Thymus (tissue), 14 donors: ENCODE measurements at places on chromosomes 5 and 9. TPM values are rescaled to one million over a fixed set of nuclear protein-coding genes. Genes with fewer than 3 reads are reported as not detected.

DNA sequence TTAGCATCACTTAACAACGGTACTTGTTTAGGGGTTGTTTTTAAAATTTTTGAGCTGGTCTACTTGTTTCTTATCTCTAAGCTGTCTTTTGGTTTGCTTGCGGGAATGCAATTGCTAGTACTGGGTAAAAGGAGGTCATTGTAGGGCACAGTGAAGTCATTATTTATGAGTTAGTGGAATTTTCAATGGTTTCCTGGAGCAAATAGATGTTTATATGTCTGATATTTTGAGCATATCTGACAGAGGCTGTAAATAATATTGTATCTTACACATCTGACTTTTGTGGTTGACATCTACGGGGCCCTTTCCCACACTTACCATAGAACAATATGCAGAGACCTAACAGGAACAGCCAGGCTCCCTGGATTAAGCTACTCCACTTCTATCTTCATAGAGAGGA, 90.4 kb upstream of the IL6ST start:
- H3K27me3 ChIP-seq, result no peaks in the 10 kb centered on the region
- H3K4me1 ChIP-seq, result peaks cover 20% of the 10 kb centered on the region
- no peak overlapping the region for H3K4me3 ChIP-seq
- H3K36me3 ChIP-seq, result no peaks in the 10 kb centered on the region

- H3K27ac ChIP-seq, result no peak overlapping the region
- H3K4me3 ChIP-seq, result no peak overlapping the region
- DNase-seq, result no peak
- no peaks in the 10 kb centered on the region for H3K4me1 ChIP-seq
- no peaks in the 10 kb centered on the region for H3K36me3 ChIP-seq
- peaks cover 10% of the 10 kb centered on the region for H3K27me3 ChIP-seq
These were observed 6.1 kb upstream of the PRUNE2 start for GRCh38 chr9:76911971-76912370.

GRCh38 chr5:6080436-6080835, 297.9 kb downstream of the MED10 start:
- no peak overlapping the region for H3K27ac ChIP-seq
- no peaks in the 10 kb centered on the region for H3K4me1 ChIP-seq
- H3K27me3 ChIP-seq, result no peaks in the 10 kb centered on the region

DNA sequence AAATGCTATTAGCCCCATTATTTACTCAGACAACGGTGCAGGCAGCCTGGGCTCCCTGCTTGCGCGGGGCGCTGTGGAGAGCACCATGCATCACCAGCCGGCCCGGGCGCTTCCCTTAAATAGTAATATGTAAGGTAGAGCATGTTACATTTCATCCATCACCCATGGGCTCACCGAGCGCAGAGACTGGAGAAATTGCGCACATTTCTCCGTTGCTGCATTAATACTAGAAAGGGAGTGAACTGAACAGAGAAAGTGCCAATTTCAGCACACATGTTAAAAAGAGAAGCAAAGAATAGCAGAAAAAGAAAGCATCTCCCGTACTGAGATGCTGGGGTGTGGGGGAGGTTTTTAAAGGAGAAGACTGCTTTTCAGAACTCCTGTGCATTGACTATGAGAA, 400.3 kb downstream of the ZSWIM6 start:
- H3K4me1 ChIP-seq, result no peaks in the 10 kb centered on the region
- H3K27ac ChIP-seq, result no peak overlapping the region
- DNase-seq, result no peak
- no peaks in the 10 kb centered on the region for H3K36me3 ChIP-seq

DNA sequence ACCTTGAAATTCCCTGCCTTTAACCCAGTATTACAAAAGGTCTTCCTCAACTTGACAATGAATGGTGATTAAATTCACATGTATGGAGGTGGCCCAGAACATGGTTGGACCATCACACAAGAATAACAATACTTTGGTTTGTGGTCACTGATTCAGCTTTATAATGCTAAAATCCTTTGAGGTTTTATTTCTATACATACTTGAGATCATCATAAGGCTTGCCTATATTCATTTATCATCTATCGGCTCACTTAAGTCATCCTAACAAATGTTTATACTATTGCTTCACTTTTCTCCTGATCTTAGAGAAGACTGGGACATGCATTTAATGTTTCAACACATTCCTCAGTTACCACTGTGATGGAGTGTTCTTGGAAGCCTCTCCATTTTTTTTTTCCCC, 191.3 kb downstream of the DMAC1 start:
- H3K4me1 ChIP-seq, result no peaks in the 10 kb centered on the region
- no peak overlapping the region for H3K4me3 ChIP-seq
- H3K27me3 ChIP-seq, result no peaks in the 10 kb centered on the region

- no peaks in the 10 kb centered on the region for H3K4me1 ChIP-seq
- no peak for DNase-seq
- no peaks in the 10 kb centered on the region for H3K27me3 ChIP-seq
- H3K4me3 ChIP-seq, result no peak overlapping the region
- H3K36me3 ChIP-seq, result no peaks in the 10 kb centered on the region
These were observed 133.3 kb downstream of the CACNA1B start for GRCh38 chr9:138010861-138011260.

- DNase-seq, result no peak
- H3K27me3 ChIP-seq, result no peaks in the 10 kb centered on the region
- H3K36me3 ChIP-seq, result no peaks in the 10 kb centered on the region
- H3K27ac ChIP-seq, result no peak overlapping the region
- no peaks in the 10 kb centered on the region for H3K4me1 ChIP-seq
These were observed 46.6 kb downstream of the SPATA31D1 start for GRCh38 chr9:82034956-82035731.

- H3K4me1 ChIP-seq, result no peaks in the 10 kb centered on the region
- no peaks in the 10 kb centered on the region for H3K36me3 ChIP-seq
- no peak overlapping the region for H3K4me3 ChIP-seq
- peaks cover 20% of the 10 kb centered on the region for H3K27me3 ChIP-seq
These were observed 321.6 kb downstream of the CEMIP2 start for GRCh38 chr9:71446473-71447411.

- H3K4me1 ChIP-seq, result no peaks in the 10 kb centered on the region
- no peak overlapping the region for H3K27ac ChIP-seq
- no peaks in the 10 kb centered on the region for H3K36me3 ChIP-seq
- DNase-seq, result no peak
- H3K27me3 ChIP-seq, result peaks cover 17% of the 10 kb centered on the region
- no peak overlapping the region for H3K4me3 ChIP-seq
These were observed 68.0 kb upstream of the IRX4 start for GRCh38 chr5:1950708-1951103.

GRCh38 chr5:149080294-149080693, 17.4 kb upstream of the SH3TC2 start:
- H3K27ac ChIP-seq, result no peak overlapping the region
- H3K27me3 ChIP-seq, result no peaks in the 10 kb centered on the region
- no peak for DNase-seq
- H3K4me1 ChIP-seq, result no peaks in the 10 kb centered on the region

The NMRK1 gene
- total RNA-seq, result 26.1 TPM

The CMYA5 gene
- total RNA-seq, result 2.7 TPM
